Brain microvascular endothelial cell (primary cell): ENCODE measurements at places on chromosomes 3 and 15.

DNA sequence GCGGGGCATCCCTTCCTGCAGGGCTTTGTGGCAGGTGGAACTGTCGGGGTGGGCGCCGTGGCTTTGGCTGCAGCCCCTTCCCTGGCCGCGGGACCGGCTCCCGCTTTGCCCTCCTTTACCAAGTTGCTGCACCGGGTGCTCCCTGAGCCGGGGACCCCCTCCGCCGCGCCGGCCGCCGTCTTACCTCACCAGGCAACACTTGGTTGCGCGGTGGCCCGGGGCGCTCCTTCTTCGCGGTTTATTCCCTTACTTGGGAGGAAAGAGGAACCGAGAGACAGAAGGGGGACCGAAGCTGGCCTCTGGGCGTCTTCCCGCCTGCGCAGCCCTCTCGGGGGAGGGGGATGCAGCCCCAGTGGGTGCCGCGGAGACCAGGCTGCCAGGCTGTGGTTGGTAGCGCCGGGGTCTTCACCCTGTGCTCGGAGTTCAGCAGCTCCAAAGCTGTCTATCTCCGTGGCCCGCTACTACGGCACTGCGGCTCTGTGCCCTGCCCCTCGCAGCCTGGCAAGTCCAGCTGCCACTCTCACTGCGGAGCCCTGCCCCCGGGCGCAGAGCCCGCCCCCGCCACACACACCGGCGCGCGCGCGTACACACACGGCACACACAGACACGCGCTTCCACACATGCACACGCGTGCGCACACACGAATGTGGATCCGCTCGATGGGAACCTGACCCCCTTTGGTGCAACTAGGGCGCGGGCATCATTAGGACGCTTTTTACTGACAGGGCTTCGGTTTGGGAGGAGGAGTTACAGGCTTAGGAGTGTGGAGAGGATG, at the start of gene DGKG:
TSS of gene DGKG (minus strand) at position 473 of the 775 bp plus-strand sequence. CDS start 41,775 bp downstream, outside the sequence.
- DNase-seq: no peak

- no peak for DNase-seq
These were observed 34.3 kb downstream of the RNU5B-1 start for GRCh38 chr15:65338823-65339222.

DNA sequence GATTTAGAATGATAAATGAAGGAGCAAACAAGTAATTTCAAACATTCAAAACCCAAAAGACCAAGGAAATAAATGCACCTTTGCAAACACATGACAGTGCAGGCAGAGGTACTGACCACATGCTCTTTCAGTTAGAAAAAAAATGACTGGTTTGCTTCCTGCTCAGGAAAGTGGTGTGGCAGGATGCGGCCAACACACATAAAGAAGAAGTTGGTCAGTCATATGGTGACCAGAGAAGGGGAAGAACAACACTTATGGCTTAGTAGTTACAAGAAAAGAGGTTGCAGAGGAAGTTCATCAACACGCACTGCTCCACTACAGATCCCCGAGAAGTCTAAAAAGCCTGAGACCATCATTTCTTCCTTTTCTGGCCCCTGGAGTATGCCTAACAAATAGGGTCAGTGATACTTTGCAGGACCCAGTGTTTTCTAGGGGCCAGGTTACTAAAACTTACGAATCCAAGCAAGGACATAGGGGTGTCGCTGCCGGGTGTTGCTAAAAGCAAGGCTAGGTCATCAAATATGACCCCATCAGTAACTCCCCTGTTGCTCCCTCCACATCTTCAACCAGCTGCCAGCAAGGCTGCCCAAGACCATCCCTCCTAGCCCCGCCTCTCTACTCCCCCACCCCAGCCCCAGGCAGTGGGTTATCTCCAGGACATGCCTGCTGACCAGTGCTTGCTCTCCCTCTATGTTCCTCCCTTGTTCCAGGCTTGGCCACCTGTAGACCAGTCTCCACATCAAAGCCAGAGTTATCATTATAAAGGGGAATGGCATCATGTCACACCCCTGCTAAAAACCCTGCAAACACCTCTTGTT, 11.2 kb downstream of the ATP8B4 start:
- no peak for DNase-seq

DNA sequence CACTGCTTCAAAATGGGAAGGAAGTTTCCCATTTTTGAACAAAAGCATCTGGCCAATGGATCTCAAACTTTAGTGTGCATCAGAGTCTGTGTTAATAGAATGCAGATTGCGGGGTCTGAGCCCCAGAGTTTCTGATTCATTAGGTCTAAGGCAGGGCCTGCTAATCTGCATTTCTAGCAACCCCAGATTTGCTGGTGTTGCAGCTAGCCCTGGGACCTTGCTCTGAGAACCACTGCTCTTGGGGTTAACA, 30.7 kb upstream of the USP3 start:
- no peak for DNase-seq

DNA sequence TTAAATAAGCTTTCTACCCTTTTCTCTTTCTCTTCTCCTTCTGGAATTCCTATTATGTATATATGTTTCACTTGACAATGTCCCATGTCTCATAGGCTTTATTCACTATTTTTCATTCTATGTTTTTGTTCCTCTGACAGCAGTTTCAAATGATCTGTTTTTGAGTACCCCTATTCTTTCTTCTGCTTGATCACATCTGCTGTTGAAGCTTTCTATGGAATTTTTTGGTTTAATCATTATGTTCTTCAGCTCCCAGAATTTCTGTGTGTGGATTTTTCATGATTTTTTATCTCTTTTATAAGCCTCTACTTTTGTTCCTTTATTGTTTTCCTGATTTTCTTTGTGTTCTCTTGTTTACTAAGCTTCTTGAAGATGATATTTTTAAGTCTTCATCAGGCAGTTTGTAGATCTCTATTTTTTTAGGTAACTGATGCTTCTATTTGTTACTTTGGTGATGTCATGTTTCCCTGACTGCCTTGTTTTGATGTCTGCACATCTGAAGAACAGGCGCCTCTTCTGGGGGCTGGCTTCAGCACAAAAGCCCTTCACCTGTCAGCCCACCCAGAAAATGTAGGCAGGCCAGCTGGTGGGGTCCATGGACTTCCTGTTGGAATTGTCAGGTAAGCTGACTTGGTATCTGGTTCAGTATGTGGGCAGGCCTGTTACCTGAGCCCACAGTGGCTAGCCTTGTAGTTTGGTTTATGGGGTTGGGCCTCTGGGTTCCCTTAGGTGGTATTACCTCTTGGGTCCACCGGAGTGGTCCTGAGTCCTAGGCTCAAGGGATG, 15.8 kb downstream of the FAM227B start:
- DNase-seq: no peak

DNA sequence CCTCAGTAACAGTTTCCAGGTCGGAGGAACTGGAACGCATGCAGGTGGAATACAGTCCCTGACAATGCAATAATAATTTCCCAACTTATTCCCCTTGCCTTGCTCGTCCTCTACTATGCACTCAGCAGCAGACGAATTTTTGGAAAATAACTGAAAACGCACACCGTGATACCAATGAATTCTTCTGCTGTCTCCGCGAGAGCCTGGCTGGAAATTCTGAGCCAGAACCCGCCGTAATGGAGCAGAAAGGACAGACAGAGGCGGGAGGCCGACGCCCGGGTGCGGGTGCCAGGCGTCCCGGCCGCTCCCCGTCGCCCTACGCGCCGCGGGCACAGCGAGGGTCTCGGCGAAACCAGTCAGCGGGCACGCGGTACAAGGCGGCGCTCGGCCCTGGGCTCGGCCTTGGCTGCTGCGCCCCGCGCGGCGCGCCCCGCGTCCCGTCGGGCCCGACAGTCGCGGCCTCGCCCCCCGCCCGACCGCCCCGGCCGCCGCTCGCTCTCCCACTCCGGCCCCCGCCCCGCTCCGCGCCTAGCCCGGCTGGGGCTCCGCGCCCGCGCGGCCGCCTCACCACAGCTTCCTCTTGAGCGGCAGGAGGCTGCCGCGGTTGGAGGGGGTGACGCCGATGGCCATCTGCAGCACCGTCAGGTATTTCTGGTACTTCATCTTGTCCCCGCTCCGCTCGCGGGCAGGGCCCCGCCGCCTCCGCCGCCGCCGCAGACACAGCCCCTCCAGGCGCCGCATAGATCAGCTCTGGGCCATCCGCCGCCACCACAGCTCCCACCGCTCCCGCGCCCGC, 114.5 kb upstream of the GOLGA8J start:
- no peak for DNase-seq

DNA sequence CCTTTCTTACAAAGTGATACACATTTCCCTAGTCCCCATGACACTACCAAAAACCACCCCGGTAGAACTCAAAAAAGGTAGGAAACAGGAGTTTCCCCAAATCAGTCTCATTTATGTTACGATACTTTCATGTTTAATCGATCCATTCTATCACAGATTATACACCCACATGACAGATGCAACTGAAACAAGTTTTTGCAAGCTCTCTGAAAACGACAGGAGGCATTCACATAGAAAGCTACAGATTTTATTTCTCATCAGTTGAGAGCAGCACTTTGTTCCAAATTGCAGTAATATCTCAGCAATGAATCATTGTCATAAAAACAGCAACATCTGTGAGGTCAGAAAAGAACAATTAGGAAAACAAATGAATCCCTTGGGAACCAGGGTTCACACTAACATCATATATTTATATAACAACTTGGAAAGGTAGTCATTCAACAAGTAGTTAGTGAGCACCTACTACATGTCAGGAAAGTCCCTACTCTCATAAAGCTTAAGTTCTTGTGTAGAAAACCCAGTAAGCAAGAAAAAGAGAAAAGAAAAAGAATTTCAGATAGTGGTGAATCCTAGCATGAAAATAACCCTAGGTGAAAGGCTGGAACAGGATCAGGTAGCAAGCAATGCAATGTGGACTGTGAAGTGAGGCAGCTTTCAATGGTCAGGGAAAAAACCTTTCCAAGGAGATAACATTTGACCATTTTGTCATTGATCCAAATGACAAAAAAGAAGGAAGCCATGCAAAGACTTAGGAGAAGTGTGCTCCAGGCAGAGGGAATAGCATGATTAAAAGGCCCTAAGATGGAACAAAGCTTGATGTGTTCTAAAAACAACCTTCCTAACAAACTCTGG, 8.3 kb downstream of the PLD1 start:
- DNase-seq: peak; percentile 85

DNA sequence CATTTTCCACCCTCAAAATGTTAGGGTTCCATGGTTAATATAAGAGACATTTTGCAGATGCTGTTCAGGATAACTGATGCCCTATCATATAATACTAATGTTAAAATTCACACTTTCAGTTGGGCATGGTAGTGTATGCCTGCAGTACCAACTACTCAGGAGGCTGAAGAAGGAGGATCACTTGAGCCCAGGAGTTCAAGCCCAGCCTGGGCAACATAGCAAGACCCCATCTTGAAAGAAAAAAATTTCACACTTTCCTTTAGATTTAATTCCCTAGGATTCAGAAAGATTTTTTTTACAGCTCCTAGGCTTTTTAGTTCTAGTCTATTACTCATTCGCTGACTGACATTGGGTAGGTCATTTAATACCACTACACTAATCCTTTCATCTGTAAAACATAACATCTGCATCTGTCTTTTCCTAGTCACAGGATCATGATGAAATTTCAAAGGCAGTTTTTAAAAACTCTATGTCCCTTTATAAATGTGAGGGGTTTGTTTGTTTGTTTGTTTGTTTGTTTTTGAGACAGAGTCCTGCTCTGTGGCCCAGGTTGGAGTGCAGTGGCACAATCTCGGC, 103.7 kb downstream of the MYO5A start:
- DNase-seq: no peak
